AG04450 (cell line): ENCODE measurements at places on chromosomes 4 and X. TPM values are rescaled to one million over a fixed set of nuclear protein-coding genes. Genes with fewer than 3 reads are reported as not detected.

- no peak for DNase-seq
Measured at GRCh38 chr4:16078195-16078760, 5.5 kb downstream of the PROM1 start.

GRCh38 chr4:150874338-150875226, 140.5 kb downstream of the LRBA start:
- no peak for DNase-seq

DNA sequence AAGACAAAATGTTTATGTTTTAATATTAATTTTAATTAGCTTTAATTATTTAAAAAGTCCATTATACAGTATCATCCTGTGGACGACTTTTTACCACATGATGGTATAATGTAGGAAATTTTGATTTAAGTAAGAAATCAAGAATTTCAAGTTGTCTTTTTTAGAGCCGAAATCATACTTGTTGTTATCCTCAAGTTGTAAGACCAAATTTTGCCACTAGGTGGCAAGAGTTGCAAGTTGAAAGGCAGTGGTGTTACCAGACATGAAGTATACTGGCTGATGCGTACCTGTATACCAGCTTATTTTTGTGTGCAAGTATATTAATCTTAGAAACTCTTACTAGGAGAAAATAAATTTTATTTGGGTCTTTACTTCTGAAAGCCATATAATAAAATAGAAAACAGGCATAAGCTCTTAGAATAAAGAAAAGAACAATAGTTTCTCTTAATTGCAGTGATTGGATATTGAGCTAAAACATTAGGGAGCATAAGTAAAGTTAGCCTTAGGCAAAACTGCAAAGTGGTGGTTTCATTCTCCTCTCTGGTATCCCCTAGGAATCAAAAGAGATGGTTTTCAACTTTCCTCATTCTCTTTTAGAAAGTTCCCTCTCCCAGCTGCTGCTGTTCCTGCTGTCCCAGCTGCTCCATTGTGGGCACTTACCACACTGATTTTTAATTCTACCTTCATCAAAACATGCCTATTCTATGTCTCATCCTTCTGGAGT, 118.0 kb upstream of the WDFY3 start:
- DNase-seq = peak; percentile 42

- DNase-seq = no peak
Measured at GRCh38 chr4:40502934-40503333, 126.7 kb downstream of the RBM47 start.

DNA sequence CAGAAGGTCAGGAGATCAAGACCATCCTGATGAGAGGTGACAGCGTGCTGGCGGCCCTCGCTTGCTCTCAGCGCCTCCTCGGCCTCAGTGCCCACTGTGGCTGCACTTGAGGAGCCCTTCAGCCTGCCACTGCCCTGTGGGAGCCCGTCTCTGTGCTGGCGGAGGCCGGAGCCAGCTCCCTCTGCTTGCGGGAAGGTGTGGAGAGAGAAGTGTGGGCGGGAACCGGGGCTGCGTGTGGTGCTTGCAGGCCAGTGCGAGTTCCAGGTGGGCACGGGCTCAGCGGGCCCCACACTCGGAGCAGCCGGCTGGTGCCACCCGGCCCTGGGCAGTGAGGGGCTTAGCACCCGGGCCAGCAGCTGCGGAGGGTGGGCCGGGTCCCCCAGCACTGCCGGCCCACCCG, 286.9 kb downstream of the RAPGEF2 start:
- DNase-seq = no peak

Gene STK32B
- polyA plus RNA-seq = 4.0 and 4.3 TPM in 2 replicates

DNA sequence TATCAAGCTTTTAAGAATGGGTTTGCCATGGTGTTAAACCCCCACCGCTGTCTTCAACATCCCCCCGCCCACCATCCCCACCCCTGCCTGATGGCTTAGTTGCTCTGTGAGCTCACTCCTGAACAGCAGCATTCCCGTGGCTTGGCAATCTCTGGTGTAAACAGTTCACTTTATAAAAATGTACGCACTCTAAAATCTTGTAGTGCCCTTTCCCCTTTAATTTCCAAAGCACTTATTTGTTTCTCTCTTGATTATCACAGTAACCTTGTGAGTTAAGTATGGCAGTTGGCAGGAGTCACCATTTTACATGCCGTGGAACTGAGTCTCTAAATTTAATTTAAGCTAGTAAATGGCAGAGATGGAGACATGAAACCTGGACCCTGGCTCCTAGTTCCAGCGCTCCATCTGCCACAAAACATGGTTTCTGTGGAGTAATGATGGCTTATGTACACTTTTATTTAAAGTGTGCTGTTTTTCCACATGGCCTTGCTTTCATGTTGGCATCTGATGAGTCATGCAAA, 123.1 kb downstream of the AFF1 start:
- DNase-seq = no peak

DNA sequence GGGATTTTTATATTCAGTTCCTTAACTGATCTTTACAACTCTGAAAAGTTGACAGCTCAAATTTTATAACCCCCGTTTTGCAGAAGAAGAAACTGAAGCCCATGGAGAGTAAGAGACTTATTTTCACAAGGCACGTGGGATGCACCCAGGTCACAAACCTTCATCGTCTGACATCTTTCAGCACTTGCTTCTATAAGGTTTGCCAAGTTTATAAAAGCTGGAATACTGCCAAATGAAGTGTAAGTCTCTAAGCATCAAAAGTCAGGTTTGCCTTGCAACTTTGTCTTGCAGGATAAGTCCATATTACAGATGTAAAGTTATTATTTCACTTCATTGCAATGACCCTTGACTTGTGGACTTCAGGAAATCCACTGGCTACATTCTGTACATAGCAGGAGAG, 6.3 kb upstream of the KCNIP4 start:
- no peak for DNase-seq

- DNase-seq = no peak
Measured at GRCh38 chr4:128986908-128987307, 106.4 kb downstream of the SCLT1 start.

Gene C4orf36
- polyA plus RNA-seq = 1.2 and 1.3 TPM in 2 replicates

Gene RTL5
- polyA plus RNA-seq = 1.7 and 2.9 TPM in 2 replicates

DNA sequence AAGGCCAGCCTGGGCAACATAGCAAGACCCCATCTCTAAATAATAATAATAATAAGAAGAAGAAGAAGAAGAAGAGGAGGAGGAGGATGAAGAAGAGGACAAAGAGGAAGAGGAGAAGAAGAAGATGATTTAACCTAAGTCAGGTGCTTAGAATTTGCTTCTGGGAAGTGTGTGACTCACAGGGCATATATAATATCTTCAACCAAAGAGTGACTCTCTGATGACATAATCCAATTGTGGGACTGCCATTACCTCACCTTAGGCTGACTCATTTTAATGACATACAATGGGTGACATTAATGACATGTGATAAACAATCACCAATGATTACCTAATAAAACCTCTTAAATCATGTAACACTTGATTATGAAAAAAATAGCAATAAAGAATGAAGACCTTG, 32.7 kb upstream of the MBTPS2 start:
- DNase-seq = no peak

Gene F11
- not detected in 2 replicates for polyA plus RNA-seq

DNA sequence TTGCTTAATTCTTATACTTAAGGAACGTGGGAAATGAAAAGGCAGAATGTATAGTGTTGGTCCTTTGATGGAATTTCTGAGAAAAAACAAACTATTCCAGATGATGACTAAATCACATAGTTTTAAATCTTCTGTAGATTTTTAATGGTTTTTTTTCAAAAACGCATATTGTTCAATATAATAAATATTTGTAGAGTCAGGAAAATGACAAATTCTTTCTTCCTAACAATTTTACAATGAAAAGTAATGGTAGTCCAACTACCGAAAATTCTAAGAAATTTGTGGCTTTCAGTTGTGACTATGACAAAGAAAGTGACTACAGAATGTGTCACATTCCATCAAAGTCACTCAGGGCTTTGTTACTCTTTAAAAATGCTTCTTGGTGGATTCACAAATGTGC, 164.8 kb upstream of the PITX2 start:
- DNase-seq = no peak

- DNase-seq = no peak
Measured at GRCh38 chrX:9525511-9526248, 60.8 kb downstream of the TBL1X start.

DNA sequence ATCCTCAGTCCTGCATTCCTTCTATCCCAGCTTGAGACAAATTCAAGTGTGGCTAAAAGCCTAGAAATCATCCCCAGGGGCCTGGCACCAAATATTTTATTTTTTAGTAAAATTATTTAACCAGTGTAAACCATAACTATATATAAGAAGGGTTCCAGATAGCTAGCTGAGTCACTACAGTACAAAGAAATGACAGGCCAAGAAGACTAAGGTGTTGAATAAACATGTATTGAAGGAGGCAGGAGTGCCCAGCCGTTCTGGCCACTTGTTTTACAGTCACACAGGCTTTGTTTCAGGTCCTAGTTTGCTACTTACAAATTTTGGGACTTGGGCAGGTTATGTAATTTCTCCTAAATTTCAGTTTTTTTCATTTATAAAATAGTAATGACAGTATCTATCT, 225.9 kb upstream of the PITX2 start:
- DNase-seq = no peak

- no peak for DNase-seq
Measured at GRCh38 chrX:33726281-33727160, 405.6 kb downstream of the FAM47A start.

- DNase-seq = no peak
Measured at GRCh38 chrX:72621625-72622485, 49.2 kb upstream of the HDAC8 start.

Gene NWD2
- polyA plus RNA-seq = not detected in 2 replicates

DNA sequence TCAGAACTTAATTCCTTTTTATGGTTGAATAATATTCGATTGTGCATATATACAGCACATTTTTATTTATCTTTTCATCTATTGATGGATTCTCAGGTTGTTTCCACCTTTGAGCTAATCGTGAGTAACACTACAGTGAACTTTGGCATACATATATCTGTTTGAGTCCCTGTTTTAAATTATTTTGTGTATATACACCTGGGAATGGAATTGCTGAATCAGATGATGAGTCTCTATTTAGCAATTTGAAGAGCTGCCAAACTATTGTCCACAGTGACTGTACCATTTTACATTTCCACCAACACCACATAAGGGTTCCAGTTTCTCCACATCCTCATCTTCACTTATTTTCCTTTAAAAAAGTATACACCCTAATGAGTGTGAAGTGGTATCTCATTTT, 166.2 kb upstream of the FGF13 start:
- no peak for DNase-seq

DNA sequence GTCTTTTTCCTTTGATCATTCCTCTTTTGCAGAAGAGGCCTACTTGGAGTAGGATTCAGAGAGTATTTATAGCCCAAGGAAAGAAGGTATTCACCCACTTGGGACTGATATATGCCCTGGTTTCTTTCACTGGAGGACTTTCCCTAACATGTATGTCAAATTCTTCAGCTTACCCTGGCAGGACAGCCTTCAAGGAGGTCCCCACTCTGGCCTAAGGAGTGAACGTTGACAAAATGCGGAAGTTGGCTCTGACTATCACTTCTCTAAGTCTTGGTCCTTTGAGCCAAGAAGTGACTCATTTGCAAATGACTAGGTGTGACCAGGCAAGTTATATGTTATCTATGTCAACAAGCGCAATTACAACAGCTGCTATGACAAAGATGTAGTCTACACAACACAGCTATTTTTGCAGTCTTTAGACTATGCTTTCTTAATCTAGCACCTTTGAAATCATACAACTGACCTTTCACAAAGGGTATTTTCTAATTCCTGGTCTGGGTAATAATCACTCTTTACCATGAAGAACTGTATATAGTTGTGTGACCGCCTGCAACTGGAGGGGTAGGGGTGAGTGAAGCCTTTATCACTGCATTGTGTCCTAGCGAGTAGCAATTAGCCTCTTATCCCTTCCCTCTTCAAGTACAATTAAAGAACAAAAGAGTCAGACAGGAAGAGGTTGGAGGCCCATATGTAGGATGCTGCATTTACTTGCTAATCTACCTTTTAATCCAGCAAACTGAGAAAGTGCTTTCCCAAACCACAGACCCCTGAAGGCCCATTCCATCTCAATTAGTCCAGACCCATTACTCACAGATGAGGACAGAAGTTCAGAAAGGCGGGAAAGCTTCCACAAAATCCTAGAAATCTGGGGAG, 50.1 kb downstream of the RASGEF1B start:
- no peak for DNase-seq

GRCh38 chr4:112266823-112267222, 18.9 kb downstream of the TIFA start:
- DNase-seq = no peak

GRCh38 chr4:8916351-8916885, 44.8 kb upstream of the HMX1 start:
- no peak for DNase-seq

GRCh38 chr4:123880631-123881030, 484.0 kb downstream of the SPRY1 start:
- no peak for DNase-seq

Gene UGT2B17
- polyA plus RNA-seq = not detected in 2 replicates

DNA sequence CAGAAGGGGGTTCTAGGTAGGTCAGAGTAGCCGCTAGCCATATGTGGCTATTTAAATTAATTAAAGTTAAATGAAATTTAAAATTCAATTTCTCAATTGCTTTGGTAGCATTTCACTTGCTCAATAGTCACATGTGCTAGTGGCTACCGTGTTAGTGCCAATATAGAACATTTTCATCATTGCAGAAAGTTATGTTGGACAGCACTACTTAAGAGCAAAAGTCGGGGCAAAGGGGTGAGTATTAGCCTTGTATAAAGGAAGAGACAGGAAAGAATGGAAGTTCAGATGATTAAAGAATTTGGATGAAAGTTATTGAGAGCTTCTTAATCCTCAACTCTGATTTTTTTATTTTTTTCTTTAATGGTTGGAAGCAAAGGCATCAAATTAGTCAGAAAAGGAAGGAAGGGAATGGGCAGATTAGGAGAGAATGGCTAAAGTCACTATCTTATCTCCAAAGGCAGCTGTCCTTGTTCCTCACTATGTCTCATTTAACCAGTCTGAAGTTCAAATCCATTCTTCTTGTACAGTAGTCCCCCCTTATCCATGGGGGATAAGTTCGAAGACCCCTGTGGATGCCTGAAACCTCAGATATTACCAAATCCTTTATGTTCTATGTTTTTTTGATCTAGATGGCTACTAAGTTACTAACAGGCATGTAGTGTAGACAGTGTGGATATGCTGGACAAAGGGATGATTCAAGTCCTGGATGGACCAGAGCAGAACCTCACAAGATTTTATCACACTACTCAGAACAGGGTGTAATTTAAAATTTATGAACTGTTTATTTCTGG, 22.9 kb downstream of the OCIAD1 start:
- no peak for DNase-seq

- no peak for DNase-seq
Measured at GRCh38 chrX:121598356-121598755, 550.9 kb downstream of the GLUD2 start.

- peak; percentile 3 for DNase-seq
Measured at GRCh38 chr4:173958445-173958844, 325.0 kb downstream of the FBXO8 start.

GRCh38 chr4:152063621-152064240, 302.9 kb upstream of the GATB start:
- DNase-seq = no peak

Gene USP51
- 0.96 and 1.4 TPM in 2 replicates for polyA plus RNA-seq

- DNase-seq = no peak
Measured at GRCh38 chr4:123198706-123199105, 197.9 kb upstream of the SPRY1 start.
